IMR-90 (cell line): ENCODE measurements at places on chromosomes 3 and 15. TPM values are rescaled to one million over a fixed set of nuclear protein-coding genes. Genes with fewer than 3 reads are reported as not detected.

Gene KIF23
- total RNA-seq, result 56.1 and 70.5 TPM in 2 replicates

Gene AGBL1
- total RNA-seq, result not detected in 2 replicates

Gene NXPE3
- total RNA-seq, result 23.1 and 23.8 TPM in 2 replicates

Gene DUOXA2
- total RNA-seq, result not detected in 2 replicates

Gene MUC20
- total RNA-seq, result not detected in 2 replicates

Gene PROK2
- not detected in 2 replicates for total RNA-seq

Gene CHRM5
- total RNA-seq, result under 0.01 TPM in 2 replicates

Gene SERPINI2
- total RNA-seq, result not detected in 2 replicates
